ENCODE measurements at places on chromosomes 1 and 21. TPM values are rescaled to one million over a fixed set of nuclear protein-coding genes. Genes with fewer than 3 reads are reported as not detected.

OLFM3 gene
- not detected for total RNA-seq

RCAN3 gene
- total RNA-seq, result 1.3 TPM

TMEM240 gene
- 7.0 TPM for total RNA-seq

GRCh38 chr1:219123036-219123435 lies 50.6 kb upstream of the LYPLAL1 start:
- H3K27me3 ChIP-seq, result no peaks in the 10 kb centered on the region
- no peak overlapping the region for H3K4me3 ChIP-seq
- DNase-seq, result no peak
- H3K4me1 ChIP-seq, result no peaks in the 10 kb centered on the region
- H3K36me3 ChIP-seq, result no peaks in the 10 kb centered on the region

DNA sequence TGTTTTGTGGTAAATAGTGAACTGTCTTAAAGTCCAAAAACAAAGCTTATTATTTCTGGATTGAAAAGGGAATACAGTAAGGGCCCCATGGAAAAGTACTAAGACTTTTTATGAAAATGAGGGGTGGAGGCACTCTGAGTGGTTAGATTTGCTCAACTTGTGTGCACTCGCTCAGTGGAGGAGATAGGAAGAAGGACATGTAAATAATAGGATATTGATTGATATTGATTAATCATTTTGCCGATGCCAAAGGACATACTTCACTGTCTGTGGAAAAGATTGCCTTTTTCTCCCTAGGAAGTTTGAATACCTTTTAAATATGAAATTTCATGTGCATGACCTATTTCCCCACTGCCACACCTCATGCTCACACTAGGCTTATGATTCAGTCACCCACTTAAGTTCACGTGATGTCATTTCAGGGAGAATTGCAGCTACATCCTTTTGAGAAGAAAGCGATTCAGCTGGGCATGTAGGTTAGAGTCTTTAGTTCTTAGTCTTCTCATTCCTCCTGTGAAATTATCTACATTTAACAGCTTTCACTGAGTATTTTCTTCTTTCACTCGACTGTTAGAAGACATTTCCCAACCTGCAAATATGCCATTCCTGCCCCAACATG lies 5.0 kb downstream of the MTR start:
- DNase-seq, result no peak
- H3K4me3 ChIP-seq, result no peak overlapping the region
- H3K27ac ChIP-seq, result no peak overlapping the region
- no peaks in the 10 kb centered on the region for H3K36me3 ChIP-seq
- H3K27me3 ChIP-seq, result no peaks in the 10 kb centered on the region
- peaks cover 26% of the 10 kb centered on the region for H3K4me1 ChIP-seq

DNA sequence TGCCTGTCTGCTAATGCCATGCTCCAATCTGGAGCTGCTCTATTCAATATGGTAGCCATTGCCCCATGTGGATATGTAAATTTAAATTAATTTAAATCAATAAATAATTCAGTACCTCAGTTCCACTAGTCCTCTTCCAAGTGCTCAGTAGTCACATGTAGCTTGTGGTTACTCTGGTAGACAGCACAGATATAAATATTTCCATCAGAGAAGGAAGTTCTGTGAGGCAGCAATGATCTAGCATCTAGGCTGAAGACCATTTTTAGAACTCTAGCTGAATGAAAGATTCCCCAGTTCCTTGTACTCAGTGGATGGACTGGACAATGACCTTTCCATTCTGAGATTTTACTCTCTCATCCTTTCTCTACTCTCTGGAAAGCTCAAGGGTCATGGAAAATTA lies 25.8 kb upstream of the CAPZB start:
- no peak overlapping the region for H3K4me3 ChIP-seq
- no peaks in the 10 kb centered on the region for H3K27me3 ChIP-seq
- no peak overlapping the region for H3K27ac ChIP-seq

DNA sequence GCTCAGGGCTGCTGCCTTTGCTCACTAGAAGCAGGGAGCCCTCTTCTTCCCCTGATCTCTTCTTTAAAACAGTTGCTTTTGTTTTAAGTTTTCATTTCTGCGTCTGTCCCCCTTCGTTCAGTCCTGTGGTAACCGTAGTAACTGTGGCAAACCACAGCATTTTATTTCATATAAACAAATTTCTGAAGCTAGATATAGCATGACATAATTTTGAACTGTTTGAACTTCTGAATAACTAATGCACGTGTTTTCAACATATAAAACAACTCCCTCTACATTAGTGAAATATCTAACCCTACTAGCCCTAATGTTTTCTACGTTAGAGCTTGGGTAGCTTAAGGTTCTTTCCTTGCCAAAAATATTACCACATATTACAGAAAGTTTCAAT lies 104.6 kb downstream of the DISP1 start:
- H3K4me3 ChIP-seq, result no peak overlapping the region
- H3K36me3 ChIP-seq, result no peaks in the 10 kb centered on the region
- peaks cover 24% of the 10 kb centered on the region for H3K4me1 ChIP-seq
- H3K27me3 ChIP-seq, result no peaks in the 10 kb centered on the region
- DNase-seq, result no peak
- H3K27ac ChIP-seq, result no peak overlapping the region

GRCh38 chr1:77542813-77543420 lies 139.5 kb downstream of the ZZZ3 start:
- no peaks in the 10 kb centered on the region for H3K36me3 ChIP-seq
- H3K4me3 ChIP-seq, result no peak overlapping the region
- H3K4me1 ChIP-seq, result no peaks in the 10 kb centered on the region
- DNase-seq, result no peak
- no peak overlapping the region for H3K27ac ChIP-seq

- peaks cover 13% of the 10 kb centered on the region for H3K4me1 ChIP-seq
- no peaks in the 10 kb centered on the region for H3K36me3 ChIP-seq
- DNase-seq, result no peak
- H3K27ac ChIP-seq, result no peak overlapping the region
Measured at GRCh38 chr1:16617114-16617631, 3.8 kb upstream of the NBPF1 start.

DNA sequence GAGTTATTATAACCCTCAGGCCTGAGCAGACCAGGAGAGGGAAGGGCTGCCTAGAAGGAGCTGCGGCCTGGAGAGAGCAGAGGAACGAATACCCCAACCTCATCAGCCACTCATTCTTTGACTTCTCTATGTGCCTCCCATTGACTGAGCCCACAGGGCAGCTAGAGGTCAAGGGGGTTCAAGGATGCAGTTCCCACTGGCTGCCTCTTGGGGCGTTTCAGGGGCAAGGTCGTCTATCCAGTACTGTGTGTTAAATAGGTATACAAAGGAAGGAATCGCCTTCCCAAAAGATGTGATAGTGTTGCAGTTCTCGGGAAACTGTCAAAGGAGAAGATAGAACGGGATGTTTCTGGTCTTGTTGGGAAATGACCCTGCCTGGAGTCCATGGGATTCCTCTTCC lies 250.6 kb downstream of the PRDM2 start:
- no peaks in the 10 kb centered on the region for H3K36me3 ChIP-seq
- no peak overlapping the region for H3K27ac ChIP-seq
- no peaks in the 10 kb centered on the region for H3K27me3 ChIP-seq
- H3K4me3 ChIP-seq, result no peak overlapping the region

- no peaks in the 10 kb centered on the region for H3K27me3 ChIP-seq
- H3K4me3 ChIP-seq, result no peak overlapping the region
- H3K36me3 ChIP-seq, result no peaks in the 10 kb centered on the region
- no peak for DNase-seq
- no peaks in the 10 kb centered on the region for H3K4me1 ChIP-seq
- H3K27ac ChIP-seq, result no peak overlapping the region
Measured at GRCh38 chr1:244992833-244993232, 128.5 kb upstream of the HNRNPU start.

DNA sequence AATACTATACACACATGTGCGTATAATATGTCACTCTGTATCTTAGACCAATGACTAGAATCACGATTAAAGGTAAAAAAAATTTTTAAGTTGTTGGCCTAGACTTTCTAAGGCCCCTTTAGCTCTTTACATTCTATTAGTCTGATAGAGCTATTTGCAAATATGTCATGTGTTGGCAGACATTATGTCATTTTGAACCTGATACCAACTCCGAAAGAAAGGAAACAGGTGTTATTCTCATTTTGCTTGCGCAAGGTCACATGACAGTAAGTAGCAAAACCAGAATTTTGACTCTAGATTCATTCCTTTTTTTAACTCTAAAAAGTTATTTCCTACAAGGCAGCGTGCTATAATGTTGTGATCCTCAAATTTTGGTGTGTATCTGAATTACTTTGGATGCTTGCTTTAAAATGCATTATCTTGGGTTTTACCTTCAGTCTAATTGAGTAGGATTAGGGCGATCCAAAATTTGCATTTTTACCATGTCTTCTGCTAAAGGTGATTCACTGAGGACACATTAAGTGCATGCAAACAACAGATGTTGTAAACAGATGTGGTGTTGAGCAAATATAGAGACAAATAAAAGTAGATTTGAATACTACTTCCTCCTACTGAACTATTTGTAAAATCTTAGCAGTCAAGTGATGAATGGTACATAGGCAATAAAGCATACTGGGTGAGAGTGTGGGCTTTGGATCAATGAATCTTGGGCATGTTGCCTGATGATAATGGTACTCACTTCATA lies 63.5 kb upstream of the KIAA1614 start:
- no peak overlapping the region for H3K4me3 ChIP-seq
- H3K27me3 ChIP-seq, result no peaks in the 10 kb centered on the region
- no peak for DNase-seq
- no peaks in the 10 kb centered on the region for H3K4me1 ChIP-seq
- H3K27ac ChIP-seq, result no peak overlapping the region
- no peaks in the 10 kb centered on the region for H3K36me3 ChIP-seq

- no peaks in the 10 kb centered on the region for H3K36me3 ChIP-seq
- no peaks in the 10 kb centered on the region for H3K27me3 ChIP-seq
- no peak for DNase-seq
- no peak overlapping the region for H3K4me3 ChIP-seq
Measured at GRCh38 chr1:182791281-182792179, 2.0 kb downstream of the NPL start.

Measured in adrenal gland (tissue), 19 donors.